Lower lobe of right lung (tissue), 2 donors: ENCODE measurements at places on chromosomes 7 and 10.

DNA sequence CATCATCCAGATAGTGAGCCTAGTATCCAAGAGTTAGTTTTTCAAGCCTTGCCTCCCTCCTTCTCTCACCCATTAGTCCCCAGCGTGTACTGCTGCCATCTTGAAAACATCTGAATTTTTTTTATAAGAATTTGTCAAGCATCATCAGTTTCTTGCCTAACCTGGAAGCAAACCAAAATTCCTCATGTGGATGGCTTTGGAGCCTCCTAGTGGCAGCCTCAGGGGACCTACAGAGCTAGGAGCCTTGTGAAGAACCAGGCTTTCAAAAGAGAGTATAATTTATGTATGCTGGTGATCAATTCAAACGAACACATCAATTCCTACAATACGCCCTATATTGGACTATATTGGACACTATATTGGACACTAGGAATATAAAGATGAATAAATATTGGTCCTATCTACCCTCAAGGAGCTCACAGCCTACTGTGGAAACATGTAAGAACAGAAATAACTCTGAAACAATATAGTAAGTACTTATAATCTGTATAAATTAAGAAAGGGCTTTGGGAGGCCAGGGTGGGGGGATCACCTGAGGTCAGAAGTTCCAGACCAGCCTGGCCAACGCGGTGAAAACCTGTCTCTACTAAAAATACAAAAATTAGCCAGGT is 63.4 kb downstream of the HPSE2 start:
- H3K27me3 ChIP-seq: no peaks in the 10 kb centered on the region
- no peaks in the 10 kb centered on the region for H3K4me1 ChIP-seq

- H3K27ac ChIP-seq: no peak overlapping the region
- H3K4me3 ChIP-seq: no peak overlapping the region
- H3K36me3 ChIP-seq: no peaks in the 10 kb centered on the region
- H3K27me3 ChIP-seq: no peaks in the 10 kb centered on the region
- no peak for DNase-seq
Observed at GRCh38 chr7:70571961-70572360, 560.0 kb upstream of the GALNT17 start.

DNA sequence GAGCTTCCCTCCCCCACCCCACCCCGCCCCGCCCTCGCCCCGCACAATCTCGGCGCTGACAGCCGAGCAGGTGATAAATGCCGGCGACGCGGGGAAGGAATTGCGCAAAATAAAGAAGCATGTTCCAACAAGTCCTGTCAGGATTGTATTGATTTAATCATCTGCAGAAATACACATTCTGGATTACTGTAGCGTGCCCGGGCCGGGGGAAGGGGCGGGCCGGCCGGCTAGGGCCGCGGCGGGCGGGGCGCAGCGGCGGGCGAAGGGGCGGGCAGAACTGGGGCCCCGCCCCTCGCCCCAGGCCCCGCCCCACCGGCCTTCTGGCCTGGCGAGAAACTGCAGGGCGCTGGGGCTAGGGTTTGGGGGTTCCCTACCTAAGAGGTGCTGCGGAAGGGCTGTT is 88.9 kb upstream of the PAX2 start:
- DNase-seq: no peak
- no peaks in the 10 kb centered on the region for H3K36me3 ChIP-seq
- H3K27me3 ChIP-seq: peaks cover 94% of the 10 kb centered on the region

DNA sequence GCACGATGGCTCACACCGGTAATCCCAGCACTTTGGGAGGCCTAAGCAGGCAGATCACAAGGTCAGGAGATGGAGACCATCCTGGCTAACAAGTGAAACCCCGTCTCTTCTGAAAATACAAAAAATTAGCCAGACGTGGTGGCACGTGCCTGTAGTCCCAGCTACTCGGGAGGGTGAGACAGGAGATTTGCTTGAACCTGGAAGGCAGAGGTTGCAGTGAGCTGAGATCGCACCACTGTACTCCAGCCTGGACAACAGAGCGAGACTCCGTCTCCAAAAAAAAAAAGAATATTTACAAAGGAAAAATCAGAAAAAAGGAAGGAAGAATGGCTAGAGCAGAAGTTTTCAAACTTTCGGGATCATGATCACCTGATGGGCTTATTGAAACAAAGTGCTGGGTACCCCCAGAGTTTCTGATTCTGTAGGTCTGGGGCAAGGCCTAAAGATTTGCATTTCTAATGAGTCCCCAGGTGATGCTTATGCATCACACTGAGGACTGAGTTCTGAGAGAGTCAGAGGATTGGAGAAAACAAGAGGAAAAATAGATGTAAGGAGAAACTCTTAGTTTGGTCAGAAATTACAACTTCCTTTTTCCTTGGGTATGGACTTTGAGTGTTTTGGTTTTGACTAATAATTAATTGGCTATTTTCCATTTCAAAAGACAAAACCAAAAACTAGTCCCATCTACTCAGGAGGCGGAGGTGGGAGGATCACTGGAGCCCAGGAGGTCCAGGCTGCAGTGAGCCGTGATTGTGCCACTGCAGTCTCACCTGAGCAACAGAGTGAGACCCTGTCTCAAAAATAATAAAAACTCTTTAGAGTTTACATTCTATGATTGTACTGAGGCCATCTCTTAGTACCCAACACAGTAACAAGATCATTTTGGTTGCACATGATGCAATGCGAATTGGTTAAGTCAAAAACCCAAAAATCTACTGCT is 14.4 kb downstream of the MARCHF5 start:
- no peak overlapping the region for H3K27ac ChIP-seq
- H3K4me3 ChIP-seq: no peak overlapping the region
- no peak for DNase-seq
- H3K27me3 ChIP-seq: no peaks in the 10 kb centered on the region
- H3K36me3 ChIP-seq: peaks cover 17% of the 10 kb centered on the region

- H3K4me3 ChIP-seq: no peak overlapping the region
- H3K36me3 ChIP-seq: no peaks in the 10 kb centered on the region
- DNase-seq: no peak
Observed at GRCh38 chr7:150784954-150785353, 15.2 kb downstream of the TMEM176B start.
